ENCODE measurements at places on chromosomes 7 and 10.

DNA sequence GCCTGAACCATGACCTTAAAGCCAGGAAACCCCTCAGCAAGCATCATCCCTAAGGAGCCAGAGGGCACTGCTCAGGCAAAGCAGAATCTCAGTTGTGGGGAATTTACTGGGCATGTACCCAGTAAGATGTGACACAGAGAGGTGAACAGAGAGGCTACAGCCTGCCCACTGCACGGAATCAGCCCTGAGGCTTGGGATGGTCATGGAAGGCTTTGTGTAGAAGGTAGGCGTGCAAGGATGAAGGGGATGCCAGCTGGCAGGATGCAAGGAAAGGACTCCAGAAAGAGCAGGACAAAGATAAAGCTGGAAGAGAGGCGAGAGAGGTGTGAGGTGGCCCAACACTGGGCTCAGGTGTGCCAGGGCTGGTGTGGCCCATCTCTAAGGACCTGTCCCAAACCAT is 2.4 kb upstream of the AIFM2 start:
- no peak for DNase-seq

- DNase-seq = no peak
Measured at GRCh38 chr7:36165059-36165458, 12.0 kb downstream of the EEPD1 start.

DNA sequence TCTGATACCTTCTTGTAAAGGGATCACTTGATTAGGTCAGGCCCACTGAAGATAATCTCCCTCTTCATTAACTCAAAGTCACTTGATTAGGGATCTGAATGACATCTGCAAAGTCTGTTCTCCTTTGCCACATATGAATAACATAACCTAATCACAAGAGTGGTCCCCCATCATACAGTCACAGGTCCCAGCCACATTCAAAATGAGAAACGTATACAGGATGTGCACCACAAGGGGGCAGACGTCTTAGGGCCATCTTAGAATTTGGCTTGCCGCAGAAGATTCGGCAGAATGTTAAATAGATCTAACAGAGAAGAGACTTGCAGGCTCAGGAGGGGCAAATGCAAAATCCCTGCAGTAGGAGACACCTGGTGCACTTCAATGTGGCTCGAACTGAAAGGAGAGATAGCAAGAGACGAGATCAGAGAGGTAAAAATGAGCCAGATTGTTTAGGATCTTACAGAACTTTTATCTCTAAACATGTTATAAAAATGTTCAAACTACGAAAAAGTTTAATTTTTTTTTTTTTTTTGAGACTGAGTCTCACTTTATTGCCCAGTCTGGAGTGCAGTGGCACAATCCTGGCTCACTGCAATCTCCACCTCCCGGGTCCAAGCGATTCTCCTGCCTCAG is 10.4 kb upstream of the SMC3 start:
- DNase-seq = peak; percentile 32

GRCh38 chr10:119113751-119114732 is 10.1 kb downstream of the DENND10 start:
- no peak for DNase-seq

DNA sequence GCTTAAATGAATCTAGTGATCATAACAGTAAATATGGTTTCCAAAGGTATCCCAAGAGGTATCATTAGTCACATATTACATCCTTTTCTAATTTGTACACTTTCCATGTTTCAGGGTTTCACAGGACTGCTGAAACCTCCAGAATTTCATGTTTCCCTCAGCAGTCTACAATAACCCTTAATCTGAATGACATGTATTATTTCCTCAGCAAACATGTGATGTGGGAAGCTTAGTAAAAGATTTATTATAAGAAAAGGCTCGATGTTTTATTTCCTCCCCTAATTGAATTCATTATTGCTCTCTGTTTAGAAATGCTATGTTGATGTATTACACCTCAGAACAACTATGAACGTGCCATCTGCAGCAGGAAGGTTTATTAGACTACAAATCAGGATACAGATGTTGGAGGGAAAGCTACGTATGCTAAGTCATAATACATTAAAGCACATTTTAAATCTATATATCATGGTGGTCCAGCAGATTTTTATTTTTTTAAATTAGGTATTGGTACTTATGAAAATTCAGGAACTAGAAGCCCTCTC is 52.5 kb upstream of the SKAP2 start:
- DNase-seq = no peak

DNA sequence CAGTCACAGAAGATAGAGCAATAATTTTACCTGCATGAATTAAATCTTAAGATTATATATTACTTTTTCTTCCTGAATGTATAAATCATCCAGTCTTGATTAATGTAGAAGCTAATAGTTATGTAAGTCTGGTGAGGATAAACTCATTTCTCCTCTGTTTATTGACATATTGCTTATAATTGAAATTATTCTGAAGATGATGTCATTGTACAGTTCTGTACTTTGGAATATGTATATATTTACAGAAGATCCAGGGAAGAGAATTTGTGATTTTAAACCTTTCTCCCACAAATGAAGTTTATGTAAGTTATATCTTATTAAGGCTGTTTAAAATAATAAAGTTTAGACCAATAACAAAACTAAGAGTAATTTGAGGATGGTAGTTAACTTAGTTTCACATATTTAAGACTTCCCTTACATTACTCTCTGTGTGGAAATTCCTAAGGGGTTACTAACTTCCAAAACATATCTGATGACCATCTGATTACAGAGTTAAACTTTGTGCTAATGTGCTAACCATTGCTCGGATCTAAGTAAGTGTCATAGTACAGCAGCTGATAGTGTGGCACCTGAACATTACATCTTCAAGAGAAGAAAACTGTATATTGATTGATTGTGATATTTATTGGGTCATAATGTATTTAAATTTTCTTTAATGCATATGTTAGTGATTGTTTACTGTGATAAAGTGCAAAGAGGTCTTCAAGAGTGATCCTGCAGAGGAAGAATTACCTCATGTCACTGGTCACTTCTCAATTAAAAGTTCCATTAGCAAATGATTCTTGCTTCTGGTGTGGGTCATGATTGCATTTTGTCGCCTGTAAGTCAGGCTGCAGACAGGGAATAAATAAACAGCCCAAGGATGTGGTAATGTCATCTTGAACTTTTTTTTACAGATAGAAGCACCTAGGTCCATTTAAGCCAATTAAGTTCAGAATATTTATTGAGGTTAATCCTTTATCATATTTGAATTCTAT is 96.9 kb downstream of the UBE3C start:
- no peak for DNase-seq

GRCh38 chr10:76303682-76304316 is 872.4 kb downstream of the LRMDA start:
- no peak for DNase-seq

DNA sequence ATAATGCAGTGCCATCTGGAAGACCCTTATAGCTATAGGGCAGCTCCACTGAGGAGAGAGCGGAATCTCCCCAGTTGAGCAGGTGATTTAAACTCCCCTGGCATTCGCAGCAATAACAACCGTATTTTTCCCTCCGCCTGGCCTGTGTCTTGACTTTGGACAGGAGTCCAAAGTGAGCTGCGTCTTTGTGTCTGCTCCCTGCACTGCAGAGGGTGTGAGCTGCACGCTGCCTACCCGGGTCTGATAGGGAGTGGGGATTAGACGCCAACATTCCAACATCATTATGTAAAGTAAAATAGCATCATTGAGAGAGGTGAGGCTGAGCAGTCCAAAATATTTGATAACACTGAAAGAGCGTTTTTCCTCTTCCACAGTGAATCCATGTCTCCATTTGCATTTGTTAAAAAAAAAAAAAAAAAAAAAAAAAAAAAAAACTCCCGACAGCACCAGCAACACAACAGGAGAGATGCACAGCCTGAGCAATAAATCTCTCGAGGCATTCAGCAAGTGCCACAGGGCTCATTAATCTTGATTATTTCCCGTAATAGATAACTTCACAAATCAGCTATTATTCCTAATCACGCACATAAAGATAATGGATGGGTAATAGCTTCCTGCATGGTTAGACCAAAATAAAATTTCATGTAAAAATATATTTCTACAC is 68.6 kb downstream of the CELF2 start:
- DNase-seq = no peak

GRCh38 chr10:7027913-7028808 is 382.7 kb downstream of the SFMBT2 start:
- no peak for DNase-seq

DNA sequence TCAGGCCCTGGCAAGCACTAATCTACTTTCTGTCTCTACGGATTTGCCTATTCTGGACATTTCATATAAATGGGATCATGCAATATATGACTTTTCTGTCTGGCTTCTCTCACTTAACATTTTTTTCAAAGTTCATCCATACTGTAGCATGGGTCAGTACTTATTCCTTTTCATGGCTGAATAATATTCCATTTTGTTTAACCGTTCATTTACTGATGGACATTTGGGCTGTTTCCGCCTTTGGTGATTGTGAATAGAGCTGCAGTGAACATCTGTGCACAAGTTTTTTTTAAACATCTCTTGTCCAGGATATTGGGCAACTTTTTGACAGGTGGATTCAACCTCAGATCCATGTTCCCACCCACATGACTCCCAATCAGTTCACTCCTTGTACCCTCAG is 31.0 kb downstream of the AIFM2 start:
- DNase-seq = no peak

- DNase-seq = no peak
Measured at GRCh38 chr10:97999066-97999922, 31.1 kb downstream of the CRTAC1 start.

DNA sequence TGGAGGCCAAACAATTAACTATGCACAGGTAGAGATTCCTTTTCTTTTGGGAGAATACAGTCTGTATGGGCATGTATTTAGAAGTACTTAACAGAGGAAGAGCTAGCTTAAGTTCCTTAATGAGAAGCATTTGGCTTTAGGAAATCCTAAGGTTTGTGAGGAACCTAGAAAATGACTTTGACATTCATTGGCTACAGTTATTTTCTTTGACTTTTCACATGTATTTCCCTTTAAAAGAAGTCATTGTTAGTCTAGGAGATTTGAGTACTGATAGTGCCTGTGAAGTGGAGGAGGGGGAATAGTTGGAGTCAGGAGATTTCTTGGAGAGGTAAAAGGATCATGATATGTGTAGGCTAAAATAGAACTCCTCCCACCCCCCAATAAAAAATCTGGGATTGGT is 3.6 kb downstream of the HELLS start:
- no peak for DNase-seq

DNA sequence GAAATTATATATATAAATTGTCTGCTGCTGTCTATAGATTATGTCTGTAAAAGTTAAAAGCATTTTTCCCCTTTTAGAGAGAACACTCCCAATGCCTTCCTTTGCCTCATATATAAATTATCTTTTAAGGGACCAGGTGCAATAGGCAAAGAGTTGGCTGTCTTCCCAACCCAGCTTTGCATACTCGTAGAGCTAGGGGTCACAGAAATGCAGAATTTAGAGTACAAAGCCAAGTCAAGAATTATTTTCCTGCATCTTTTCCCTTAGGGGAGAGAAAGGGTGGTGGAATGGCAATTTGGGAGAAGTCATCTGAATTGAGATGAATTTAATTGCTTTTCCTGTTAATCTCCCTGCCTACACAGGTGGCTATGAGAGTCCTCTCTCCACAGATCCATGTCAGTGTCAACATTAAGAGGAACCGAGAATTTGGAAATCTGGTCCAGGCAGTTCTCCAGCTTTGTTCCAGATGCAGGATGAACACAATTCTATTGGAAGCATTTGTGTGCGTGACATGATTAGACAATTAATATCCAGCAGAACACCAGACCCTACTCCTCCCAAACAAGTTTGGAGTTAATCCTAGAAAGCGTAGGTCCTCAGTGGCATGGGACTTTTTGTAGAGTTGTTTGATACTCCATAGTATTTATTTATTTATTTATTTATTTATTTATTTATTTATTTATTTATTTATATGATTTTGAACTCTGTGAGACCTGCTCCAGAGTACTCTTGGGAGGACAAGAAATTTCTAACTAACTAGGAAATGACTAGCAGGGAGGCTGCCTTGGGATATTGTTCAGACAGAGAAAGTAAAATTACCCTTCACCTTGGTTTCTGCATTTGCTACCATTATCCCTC is 80.3 kb upstream of the SKAP2 start:
- DNase-seq = no peak

DNA sequence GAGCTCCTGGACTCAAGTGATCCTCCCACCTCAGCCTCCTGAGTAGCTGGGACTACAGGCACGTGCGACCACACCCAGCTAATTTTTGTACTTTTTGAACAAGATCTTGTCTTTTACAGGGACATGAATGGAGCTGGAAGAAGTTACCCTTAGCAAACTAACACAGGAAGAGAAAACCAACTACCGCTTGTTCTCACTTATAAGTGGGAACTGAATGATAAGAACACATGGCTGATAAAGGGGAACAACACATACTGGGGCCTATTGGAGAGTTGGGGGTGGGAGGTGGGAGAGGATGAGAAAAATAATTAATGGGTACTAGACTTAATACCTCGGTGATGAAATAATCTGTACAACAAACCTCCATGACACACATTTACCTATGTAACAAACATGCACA is 70.9 kb upstream of the INHBA start:
- DNase-seq = no peak

DNA sequence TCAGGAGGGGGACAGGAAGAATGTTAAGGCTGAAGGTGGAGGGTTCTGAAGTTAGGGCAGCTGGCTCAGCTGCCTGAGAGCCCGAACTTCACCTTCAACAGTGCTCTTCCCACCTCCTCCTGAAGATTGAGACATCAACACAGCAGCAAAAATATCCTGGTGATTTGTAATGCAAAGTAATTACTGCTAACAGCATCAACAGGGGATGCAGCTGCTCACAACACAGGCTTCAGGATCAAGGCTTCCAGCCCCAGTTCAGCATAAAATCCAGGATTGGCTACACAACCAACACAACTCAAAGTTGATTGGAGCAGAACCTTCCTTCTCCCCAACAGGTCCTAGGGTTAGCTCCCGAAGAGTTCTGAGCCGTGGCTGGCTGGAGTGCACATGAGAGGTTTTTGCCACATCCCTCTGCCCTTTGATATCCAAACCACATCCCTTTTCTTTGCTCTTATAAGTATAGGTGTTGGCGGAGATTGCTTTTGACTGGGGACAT is 242.4 kb downstream of the KIAA1217 start:
- DNase-seq = no peak

DNA sequence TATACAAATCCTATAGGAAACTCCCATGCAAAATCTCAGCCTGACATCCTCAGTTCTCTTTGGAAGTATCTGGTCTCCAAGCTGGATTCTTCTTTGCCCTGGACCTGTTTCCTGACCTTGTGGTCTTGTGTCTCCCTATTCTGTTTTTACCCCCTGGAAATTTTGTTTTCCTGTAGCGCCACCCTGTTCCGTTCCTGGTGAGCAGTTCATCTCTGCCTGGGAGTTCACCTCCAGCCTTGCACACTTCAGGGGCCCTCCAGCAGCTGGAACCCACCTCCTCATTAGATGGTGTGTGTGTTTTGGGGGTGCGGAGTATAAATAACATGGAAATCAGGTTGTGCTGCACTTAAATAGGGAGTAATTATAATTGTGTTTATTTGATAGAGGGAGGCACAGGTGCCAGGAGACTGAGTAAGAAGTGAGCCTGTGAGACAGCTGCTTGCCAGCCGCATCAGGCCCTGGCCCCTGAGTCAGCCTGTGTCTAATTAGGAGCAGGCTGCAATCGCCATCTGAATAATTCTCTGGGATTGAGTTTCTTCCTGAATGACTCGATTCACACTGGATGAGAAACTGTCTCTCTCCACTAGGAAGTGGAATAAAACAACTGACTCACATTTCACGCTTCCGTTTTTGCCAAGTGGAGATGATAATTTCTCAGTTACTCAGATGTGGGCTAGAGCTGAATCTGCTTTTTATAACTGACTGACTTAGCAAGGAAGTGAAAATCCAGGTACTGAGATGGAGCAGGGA is 69.4 kb upstream of the HECTD2 start:
- DNase-seq = no peak
